Renal cortex interstitium (tissue), 15 donors: ENCODE measurements at places on chromosomes 3 and 15. TPM values are rescaled to one million over a fixed set of nuclear protein-coding genes. Genes with fewer than 3 reads are reported as not detected.

DNA sequence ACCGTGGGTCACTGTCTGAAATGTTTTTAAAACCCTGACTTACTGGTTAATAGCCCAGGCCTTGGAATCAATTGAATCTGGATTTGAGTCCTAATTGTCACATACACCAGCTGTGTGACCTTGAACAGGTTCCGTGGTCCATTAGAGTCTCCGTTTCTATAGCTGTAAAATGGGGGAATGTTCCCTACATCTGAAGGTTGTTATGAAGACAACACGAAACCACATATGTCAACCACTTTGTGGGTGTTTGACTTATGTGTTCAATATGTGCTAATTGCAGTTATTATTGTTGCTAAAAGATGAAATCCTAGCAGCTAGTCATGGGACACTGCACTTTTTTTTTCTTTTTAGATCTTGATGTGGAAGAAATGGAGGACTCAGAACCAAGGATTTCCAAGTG lies 35.3 kb downstream of the ZBTB38 start:
- no peak for DNase-seq

GRCh38 chr15:31341071-31341470 lies 14.4 kb downstream of the KLF13 start:
- no peak for DNase-seq

DNA sequence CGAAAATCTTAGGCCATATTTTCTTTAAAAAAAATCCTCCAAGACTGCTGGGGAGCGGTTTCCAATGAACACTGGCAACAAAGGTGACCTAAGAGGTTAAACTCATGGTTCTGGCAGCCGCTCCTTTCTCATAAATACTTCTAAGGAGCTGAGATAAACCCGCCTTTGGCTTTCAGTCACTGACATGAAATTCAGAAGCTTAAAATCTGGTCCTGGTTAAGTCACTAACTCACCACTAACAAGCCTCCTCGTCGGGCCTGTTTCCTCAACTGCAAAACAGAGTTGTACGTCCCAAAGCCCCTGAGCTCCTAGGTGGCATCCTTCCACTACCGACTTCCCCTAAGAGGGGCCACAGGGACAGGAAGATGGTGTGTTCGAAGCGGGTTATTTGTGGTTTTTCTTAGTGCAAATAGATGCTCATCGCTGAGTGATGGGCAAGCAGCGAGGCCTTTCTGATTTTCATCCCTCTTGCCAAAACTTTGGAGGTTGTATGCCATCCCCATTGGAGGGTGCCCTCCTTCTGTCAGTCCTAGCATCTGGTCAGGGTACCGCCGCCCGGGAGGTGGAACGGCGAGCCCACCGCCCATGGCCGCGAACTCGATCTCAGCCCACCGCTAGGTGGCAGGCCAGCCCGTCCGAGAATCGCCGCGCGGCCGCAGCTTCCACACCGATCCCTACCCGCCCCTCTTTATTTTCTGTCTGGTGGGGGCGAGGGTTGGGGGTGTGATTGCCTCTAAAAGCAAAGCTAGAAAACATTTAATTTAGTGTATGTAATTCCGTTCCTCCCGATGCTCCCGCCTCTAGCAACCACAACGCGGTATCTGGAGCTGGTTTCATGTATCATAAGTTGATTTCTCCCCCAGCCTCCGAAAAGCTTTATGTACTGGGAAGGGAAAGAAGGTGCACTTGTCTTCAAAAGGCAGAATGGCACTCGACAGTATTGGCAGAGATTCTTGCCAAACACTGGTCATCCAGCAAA lies 4.6 kb downstream of the BCL6 start:
- no peak for DNase-seq

- no peak for DNase-seq
Measured at GRCh38 chr3:59189939-59190338, 140.1 kb upstream of the CFAP20DC start.

GRCh38 chr15:22895465-22896190 lies 57.2 kb downstream of the NIPA2 start:
- no peak for DNase-seq

DNA sequence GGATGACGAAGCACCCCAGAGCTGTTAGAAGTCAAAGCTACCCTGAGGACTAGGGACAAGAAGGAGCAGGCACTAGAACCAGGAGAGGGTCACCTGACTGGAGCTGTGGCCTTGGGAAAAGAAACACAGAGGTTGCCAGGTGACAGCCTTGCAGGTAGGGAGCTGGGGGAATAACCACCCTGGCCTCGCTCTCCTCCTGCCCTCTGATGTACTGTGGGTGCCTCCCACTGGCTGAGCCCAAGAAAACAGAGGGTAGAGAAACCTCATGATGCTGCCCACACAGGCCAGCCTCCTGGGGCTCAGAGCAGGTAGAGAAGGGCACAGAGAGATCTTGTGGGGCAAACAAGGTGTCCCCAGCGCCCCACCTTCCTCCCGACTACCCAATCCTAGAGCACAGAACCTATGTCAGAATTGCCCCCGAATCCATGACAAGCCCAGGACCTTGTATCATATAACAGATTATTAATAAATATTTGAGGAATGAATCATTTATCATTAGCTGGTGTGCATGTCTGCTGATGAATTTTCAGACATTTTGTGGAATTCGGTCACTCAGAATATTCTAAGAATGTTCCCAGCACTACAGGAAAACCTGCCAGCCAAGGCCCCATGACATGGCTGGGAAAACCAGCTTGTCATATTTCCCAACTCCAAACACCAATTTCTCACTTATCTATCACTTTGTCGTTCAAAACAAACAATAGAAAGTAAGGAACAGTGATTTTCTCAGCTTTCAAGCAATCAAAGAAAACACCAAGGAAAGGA lies 59.8 kb upstream of the MEX3B start:
- peak; percentile 34 for DNase-seq

DNA sequence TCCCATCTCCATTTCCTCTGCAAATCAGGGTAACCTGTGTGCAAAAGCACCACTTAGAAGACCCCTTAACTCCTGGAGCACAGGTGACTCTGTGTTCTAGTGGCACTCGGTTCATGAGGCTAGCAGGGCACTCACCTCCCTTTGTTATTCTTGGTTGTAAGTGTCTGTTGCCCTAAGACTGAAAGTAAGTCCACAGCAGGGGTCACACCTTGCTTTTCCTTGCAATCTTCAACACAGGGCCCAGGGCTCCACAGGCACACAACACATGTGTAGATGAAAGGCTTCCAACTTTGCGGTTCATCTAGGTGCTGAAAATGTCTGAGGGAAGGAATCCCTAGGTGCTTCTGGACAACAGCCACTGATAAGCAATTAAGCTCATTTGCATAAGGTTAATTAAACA lies 2.9 kb downstream of the RNU6-1 start:
- DNase-seq, result no peak

DNA sequence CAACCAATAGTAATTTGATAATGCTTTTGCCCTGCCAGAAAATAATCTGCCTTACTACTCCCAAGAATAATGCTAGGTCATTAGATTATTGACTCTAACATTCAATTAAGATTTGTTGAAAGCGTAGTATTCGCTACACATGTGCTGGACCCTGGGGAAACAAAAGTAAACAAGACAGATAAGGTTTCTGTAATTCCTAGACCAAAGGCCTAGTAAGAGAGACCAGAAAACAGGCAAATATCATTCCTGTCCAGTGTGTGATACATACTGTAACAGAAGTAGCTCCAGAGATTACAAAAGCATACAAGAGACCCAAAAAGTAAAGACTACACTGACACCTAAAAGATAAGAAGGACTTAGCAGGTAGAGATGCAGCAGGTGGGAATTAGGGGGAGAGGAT lies 60.8 kb downstream of the PLOD2 start:
- no peak for DNase-seq

DNA sequence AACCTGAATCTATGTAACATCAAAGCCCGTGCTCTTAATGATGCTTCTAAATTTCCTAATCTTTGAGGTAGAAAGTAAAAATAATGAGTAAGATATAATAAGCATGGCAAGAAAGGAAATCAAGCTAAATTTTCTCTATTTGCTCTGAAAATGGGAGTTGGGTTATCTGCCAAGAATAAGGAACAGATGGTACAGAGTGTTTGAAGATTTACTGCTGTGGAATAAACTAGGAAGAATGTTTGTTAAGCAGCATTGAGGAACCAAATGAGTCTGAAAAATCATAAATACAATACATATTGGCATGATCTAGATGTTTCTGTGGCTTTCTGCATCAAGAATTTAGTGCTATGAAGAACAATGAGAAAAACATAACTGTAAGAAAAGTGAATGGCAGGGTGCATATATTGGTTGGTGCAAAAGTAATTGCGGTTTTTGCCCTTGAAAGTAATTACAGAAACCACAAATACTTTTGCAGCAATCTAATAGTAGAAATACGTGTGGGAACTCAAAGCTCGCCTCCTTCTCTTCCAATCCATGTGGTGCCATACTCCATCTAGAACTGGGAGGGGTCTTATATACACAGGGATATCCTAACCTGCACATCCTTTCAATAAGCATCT lies 87.6 kb downstream of the SUCNR1 start:
- no peak for DNase-seq

- no peak for DNase-seq
Measured at GRCh38 chr3:184666442-184666841, 45.4 kb downstream of the MAGEF1 start.

GRCh38 chr15:27017168-27017809 lies 46.3 kb downstream of the GABRG3 start:
- DNase-seq, result peak; percentile 50

DNA sequence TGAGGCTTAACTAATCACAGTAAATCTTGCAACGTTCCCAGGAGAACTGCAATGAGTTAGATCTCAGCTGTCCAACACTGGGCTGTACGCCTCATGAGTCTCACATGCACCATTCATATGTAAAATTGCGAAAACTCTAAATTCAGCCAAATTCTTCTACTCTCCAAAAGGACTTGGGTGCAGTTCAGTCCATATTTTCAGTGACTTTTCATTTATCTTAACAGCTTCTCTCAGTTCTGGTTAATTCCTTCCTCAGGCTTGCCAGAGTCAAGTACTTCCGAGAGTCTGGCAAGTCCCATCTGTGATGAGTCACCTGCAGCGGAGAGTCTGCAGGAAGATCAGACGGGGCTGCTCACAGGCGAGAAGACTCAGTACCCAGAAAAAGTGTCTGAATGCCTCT lies 11.5 kb downstream of the CCDC80 start:
- no peak for DNase-seq

DNA sequence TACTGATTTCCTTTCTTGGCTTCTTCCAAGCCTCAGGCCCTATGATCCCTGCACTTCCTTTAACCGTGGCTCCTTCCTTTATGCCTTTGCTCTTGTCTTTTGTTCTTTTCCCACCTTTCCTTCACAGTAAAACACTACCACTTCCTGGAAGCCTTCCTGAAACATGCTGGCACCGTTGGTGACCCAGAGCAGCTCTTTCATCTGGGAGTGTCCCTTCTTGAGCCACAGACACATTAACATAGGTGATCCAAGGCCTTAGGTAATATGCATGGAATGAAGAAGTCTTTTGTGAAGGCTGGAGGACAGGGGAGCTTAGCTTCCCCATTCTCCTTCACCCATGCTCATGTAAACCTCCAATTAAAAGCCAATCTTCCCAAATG lies 39.4 kb downstream of the AMOTL2 start:
- no peak for DNase-seq

GRCh38 chr3:62372621-62373041 lies 719 bp downstream of the FEZF2 start:
- DNase-seq, result no peak

- DNase-seq, result no peak
Measured at GRCh38 chr15:29784413-29784812, 37.9 kb downstream of the TJP1 start.

GRCh38 chr3:13877911-13878280 lies 2.0 kb downstream of the WNT7A start:
- no peak for DNase-seq

DNA sequence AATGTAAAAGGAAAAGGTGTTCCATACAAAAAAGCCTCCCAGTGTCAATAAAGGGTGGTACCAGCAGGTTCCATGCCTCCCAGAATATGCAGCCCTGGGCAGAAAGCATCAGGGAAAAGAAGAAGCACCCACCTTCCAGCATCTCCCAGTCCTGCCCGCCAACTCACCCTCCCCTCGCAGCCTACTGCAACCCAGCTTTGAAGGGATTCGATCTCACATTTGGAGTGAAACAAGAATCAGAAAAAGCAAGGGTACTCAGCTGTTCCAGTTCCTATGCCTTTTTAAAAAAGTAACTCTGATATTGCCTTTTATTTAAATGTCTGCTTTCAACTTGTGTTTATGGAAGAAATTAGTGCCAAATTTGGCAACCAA lies 166.9 kb downstream of the ADAMTS17 start:
- DNase-seq, result no peak

DNA sequence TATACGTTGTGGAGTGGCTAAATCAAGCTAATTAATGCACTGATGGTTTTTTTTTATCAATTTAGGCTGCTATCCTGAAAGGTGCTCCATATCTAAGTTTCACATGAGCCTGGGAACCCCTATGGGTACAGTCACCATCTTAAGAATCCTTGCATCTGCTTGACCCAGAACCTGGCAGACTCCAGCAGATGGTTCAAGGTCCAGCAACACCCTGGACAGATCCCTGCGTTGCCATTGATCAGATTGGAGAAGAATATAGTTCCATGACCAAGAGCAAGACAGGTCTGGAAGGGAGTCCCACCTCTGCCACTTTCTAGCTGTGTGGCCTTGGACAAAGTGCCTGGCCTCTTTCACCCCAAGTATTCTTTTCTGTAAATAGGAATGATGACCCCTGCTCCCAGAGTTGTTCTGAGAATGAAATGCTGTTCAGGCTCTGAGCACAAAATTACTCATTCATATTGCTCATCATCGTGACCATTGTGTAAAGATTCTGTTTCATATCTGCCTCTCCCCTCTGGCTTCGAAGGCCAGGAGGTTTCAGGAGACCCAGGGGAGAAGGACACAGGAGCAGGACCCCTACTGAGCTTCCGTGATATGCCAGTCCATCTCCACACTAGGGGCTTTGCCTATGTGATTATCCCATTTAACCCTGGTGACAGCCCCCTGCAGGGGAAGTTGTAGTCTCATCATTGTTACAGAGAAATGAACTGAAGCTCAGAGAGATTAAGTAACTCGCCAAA lies 30.0 kb upstream of the TSEN2 start:
- no peak for DNase-seq

DNA sequence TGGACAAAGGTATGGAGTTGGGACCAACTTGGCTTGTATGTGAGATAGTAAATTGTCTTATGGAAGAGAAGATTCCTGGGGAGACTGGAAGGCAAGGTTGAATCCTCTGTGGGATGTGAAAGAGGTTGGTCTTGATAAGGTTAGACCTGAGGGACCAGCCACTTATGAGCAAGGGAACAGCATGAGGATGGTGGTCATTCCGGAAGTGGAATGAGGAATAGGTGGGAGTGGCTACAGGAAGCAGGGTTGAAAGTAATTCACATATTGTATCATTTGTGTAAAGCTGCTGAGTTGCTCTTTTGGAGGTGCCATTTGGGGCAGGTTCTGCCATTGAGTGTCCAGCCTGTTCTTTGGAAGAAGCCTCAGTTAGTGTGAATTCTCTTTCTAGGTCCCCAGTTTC lies 13.2 kb downstream of the USP13 start:
- no peak for DNase-seq

NEK11 gene
- 25.7 TPM for polyA plus RNA-seq

GAP43 gene
- polyA plus RNA-seq, result 1.9 TPM

OR5K2 gene
- not detected for polyA plus RNA-seq

TM6SF1 gene
- 3.3 TPM for polyA plus RNA-seq

C15orf61 gene
- 5.9 TPM for polyA plus RNA-seq

CILP gene
- polyA plus RNA-seq, result 3.5 TPM

NANOGP8 gene
- polyA plus RNA-seq, result not detected

ATP8B4 gene
- polyA plus RNA-seq, result 5.0 TPM
